T1000 (cell line): ENCODE measurements at places on chromosomes 5 and 9.
A peak's percentile ranks its signal among the peaks of the same experiment; 100 is the strongest.

- DNase-seq = no peak
Measured at GRCh38 chr5:112063856-112064255, 306.9 kb upstream of the NREP start.

DNA sequence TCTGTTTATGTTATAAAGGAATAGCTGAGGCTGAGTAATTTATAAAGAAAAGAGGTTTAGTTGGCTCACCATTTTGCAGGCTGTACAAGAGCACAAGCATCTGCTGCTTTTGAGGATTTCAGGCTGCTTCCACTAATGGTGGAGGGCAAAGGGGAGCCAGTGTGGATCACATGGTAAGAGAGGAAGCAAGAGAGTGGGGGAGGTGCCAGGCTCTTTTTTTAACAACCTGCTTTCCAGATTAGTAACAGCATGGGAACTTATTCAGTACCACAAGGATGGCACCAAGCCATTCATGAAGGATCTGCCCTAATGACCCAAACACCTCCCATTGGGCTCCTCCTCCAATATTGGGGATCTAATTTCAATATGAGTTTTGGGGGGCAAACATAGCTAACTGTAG, 40.4 kb downstream of the CCL28 start:
- DNase-seq = no peak

- no peak for DNase-seq
Measured at GRCh38 chr9:125361837-125362531, 100.4 kb downstream of the GAPVD1 start.

DNA sequence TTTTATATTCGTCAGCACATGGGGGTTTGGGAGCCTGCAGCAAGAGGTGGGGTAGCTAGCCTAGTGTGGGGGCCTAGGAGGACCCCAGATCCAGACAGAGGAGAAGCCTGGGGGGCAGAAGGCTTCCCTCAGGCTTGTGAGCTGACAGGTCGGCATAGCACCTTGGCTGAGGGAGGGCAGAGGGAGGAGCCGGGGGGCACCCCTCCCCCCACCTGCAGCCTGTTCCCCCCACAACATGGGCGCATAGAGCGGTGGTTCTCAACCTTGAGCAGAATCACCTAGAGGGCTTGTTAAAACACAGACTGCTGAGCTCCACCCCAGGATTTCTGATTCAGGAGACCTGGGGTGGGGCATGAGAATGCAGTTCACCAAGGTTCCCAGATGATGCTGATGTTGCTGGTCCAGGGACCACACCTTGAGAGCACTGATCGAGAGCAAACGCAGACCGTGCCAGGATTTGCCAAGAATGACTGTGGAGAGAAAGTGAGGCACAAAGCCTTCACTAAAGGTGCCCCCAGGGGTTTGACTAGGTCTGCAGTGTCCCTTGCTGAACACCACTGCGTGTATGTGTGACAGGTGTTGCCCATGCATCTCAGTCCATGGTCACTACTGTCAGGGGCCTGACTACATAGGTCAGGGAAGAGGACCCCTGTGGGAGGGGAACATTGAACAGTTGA, 163.3 kb downstream of the MACROH2A1 start:
- no peak for DNase-seq

GRCh38 chr9:102038006-102038405, 299.6 kb upstream of the GRIN3A start:
- no peak for DNase-seq

DNA sequence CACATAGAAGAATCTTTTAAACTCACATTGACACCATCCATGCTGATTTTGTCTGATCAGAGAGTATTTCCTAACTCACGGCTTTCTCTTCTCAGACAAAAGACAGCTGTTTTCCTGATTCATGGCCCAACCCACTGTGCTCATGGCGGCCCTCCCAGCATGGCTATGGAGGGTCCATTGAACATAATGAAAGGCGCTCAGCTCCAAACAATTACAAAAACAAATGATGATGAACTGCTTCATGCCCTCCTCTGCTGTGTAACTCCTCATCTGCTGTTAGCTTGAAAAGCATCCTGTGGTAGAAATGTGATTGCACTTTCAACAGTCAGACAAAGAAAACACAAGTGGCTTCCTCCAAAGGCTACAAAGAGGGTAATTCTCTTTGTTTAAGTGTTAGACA, 673.8 kb downstream of the PRELID2 start:
- no peak for DNase-seq

DNA sequence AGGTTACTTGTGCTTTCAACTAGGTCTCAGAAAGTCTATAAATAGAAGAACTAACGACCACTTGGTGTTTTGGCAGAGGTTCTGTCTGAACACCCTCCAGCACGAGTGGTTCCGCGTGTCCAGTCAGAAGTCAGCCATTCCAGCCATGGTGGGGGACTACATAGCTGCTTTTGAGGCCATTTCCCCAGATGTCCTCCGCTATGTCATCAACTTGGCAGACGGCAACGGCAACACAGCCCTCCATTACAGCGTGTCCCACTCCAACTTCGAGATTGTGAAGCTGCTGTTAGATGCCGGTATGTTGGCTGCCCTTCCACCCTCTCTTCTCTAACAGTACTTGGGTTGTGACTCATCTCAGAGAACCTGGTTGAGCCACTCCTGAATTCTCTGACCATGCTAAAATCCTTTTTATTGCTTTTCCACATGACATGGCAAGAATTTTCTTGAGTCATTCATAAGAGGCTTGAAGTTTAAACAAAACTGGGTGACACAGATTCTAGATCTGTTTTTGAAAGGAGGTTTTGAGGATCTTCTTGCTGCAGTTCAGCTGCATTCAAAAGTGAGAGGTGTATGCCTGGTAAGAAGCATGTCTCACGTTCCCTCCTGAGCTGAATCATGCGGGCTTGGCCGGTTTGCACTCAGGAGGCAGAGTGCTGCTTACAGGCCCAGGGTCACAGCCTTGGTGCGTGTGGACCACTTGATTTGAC, 103.1 kb upstream of the DMRT1 start:
- peak; percentile 26 for DNase-seq

GRCh38 chr5:80696450-80696849, 41.7 kb upstream of the DHFR start:
- no peak for DNase-seq

- no peak for DNase-seq
Measured at GRCh38 chr9:70902171-70902570, 219.2 kb downstream of the TRPM3 start.

DNA sequence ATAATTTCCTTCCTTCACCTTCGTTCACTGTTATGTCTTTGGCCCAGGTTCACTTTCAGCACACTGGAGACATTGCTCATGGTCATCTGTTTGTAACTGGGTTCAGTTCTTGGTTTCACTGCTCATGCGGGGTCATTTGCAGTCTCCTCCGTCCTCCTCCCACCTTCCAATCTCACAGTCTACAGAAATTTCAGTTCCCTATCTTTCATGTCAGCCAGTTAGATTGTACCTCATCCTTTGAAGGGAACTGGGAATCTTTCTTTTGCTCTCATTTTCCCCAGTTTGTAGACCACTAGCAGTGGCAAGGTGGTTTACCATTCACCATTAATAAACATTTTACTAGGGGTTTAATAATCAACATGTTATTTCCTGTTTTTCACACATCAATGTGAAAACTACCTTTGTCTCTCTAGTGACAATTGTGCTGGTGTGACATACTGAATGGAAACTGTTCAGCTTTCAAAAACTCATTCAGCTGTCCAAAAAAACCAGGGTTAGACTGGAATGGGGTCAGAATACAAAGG, 100.9 kb upstream of the IL6ST start:
- no peak for DNase-seq

DNA sequence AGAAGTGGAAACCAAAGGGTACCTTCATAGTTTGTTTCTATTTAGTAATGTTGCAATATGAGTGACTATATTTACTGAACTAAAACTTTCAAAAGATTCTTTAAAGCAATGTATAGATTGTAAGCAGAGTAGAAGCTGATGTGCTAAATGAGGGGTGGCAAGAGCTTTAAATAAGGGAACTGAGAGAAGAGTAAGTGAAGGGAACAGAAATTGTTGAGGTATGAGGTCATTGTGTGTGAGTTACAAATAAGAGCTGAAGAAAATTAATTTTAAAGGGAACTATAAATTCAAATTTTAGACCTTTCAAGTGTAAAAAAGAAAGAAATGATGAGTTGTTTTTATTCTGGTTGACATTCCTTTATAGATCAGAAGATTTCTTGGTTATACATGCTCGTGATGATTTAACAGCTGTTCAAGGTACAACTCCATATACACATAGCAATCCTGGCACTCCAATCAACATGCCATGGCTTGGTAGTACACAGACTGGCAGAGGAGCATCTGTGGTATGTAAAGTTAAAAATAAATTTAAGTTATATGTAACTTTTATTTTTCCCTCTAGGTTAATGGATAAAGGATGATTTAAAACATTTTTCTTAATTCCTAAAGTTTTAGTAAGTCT, 135.1 kb upstream of the TNFAIP8 start:
- DNase-seq = no peak
